Suprapubic skin (tissue), 4 donors: ENCODE measurements at places on chromosomes 5 and 9.

DNA sequence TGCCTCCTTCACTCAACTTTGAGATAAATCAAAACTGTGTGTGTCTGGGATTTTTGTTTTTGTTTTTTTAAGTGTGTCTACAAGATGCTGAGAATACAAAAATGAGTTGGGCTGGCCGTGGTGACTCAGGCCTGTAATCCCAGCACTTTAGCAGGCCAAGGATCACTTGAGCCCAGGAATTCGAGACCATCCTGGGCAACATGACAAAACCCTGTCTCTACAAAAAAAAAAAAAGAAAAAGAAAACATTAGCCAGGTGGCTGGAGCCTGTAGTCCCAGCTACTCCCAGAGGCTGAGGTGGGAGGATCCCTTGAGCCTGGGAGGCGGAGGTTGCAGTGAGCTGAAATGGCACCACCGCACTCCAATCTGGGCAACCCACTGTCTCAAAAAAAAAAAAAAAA, 21.0 kb downstream of the HNRNPK start:
- H3K4me3 ChIP-seq: no peak overlapping the region
- H3K4me1 ChIP-seq: peaks cover 8% of the 10 kb centered on the region
- no peak for DNase-seq
- no peaks in the 10 kb centered on the region for H3K27me3 ChIP-seq

GRCh38 chr9:126875756-126876510, 15.5 kb downstream of the ZBTB34 start:
- DNase-seq: no peak
- H3K27ac ChIP-seq: no peak overlapping the region
- no peaks in the 10 kb centered on the region for H3K4me1 ChIP-seq
- H3K4me3 ChIP-seq: no peak overlapping the region

DNA sequence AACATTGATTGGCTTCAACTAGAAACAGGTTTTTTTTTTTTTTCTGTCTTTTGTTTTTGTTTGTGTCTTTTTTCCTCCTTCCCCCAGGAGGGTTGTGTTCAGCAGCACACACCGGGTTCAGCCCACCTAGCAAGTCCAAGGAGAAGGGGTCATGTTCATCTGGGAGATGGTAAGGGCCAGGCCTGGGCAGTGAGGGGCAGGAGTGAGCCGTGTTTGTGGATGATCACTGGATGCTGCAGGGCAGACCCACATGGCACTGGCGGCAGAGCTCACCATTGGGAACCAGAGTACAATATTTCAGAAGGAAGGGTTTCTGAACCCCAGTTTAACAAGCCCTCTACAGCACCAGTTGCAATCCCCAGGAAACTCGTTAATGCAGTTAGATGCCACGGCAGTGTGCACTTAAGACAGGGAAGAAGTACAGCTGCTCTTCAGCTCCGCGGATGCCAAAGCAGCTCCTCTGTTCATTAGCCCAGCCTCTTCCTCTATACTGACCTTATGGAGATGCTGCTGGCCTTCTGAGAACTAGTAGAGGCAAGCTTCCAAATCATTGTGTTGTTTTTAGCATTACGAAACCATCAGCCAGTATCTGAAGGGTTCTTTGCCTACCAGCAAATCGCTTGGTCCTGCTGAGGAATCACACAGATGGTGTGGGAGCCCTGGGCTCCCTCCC, 508.2 kb upstream of the WWC1 start:
- H3K27me3 ChIP-seq: no peaks in the 10 kb centered on the region
- H3K4me3 ChIP-seq: no peak overlapping the region
- no peak for DNase-seq
- H3K27ac ChIP-seq: no peak overlapping the region
- no peaks in the 10 kb centered on the region for H3K4me1 ChIP-seq

DNA sequence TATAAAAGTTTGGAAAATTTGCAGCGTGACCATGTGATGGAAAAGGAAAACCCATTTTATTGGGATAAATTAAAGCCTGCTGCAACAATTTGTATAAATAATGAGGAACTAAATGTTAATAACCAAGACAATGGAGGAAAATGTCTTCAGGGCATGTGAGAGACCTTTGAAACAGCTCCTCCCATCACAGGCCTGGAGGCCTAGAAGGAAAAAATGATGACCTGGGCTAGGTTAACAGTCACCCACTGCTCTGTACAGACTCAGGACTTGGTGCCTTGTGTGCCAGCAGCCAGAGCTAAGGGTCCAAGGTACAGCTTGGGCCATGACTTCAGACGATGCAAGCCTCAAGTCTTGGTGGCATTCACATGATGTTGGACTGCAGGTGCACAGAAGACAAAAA, 22.0 kb upstream of the UGT3A1 start:
- H3K4me1 ChIP-seq: no peaks in the 10 kb centered on the region
- no peak overlapping the region for H3K27ac ChIP-seq
- no peaks in the 10 kb centered on the region for H3K36me3 ChIP-seq
- no peaks in the 10 kb centered on the region for H3K27me3 ChIP-seq
- no peak for DNase-seq
- no peak overlapping the region for H3K4me3 ChIP-seq

- H3K27me3 ChIP-seq: no peaks in the 10 kb centered on the region
- no peak for DNase-seq
- no peak overlapping the region for H3K27ac ChIP-seq
- H3K4me3 ChIP-seq: no peak overlapping the region
Measured at GRCh38 chr9:14660721-14661120, 32.5 kb downstream of the ZDHHC21 start.

GRCh38 chr9:3922846-3923245, 377.0 kb downstream of the GLIS3 start:
- H3K27me3 ChIP-seq: no peaks in the 10 kb centered on the region
- H3K27ac ChIP-seq: no peak overlapping the region
- H3K36me3 ChIP-seq: no peaks in the 10 kb centered on the region

DNA sequence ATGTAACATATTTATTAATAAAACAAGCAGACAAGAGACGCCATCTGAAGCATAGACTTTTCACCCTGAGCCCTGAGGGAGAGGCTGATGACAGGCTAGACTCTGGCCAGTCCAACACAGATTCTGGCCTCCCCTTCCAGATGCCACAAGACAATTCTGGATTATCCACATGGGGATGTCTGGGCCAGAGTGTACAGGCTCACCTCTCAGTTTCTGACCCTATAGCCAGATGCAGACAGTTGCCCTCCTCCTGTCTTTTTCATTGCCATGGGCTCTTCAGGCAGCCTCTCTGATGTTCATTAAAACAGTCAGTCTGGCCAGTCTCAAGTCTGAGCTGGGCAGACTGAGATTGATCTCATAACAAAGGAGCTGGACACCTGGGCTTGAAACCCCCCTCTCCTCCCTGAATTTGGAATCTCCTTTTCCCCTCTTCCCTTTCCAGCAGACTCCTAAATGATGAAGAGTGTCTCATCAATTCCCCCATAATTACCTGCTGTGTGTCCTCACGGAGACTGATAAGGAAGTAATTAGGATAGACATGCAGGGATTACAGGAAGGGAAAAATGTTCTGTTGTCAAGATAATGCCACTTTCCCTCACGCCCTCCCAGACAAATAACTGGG, 89.6 kb downstream of the ASTN2 start:
- no peaks in the 10 kb centered on the region for H3K36me3 ChIP-seq
- no peak overlapping the region for H3K4me3 ChIP-seq
- H3K4me1 ChIP-seq: no peaks in the 10 kb centered on the region
- DNase-seq: no peak
- no peaks in the 10 kb centered on the region for H3K27me3 ChIP-seq
- H3K27ac ChIP-seq: no peak overlapping the region

GRCh38 chr9:97543561-97543960, 42.1 kb downstream of the TMOD1 start:
- H3K4me3 ChIP-seq: no peak overlapping the region
- H3K36me3 ChIP-seq: no peaks in the 10 kb centered on the region
- no peak for DNase-seq
- no peak overlapping the region for H3K27ac ChIP-seq
- H3K4me1 ChIP-seq: no peaks in the 10 kb centered on the region
- H3K27me3 ChIP-seq: no peaks in the 10 kb centered on the region

DNA sequence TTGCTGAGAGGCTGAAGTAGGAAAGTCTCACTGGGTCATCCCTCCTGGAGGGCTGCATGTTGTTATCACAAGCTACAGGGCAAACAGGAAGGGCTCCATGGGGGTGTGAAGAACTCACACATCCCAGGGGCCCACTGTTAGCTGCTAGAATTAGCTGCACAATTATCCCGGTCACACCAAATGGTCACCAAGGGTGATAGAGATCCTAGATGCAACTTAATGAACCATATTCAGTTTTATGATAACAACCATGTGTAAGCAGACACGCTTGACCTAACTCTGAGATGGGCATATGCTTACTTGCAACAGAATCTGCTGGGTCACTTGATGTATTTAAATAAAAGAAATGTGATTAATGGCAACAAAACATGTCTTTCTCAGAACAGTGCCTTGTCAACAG, 143.5 kb upstream of the C6 start:
- H3K36me3 ChIP-seq: no peaks in the 10 kb centered on the region
- H3K27ac ChIP-seq: no peak overlapping the region
- H3K27me3 ChIP-seq: no peaks in the 10 kb centered on the region

DNA sequence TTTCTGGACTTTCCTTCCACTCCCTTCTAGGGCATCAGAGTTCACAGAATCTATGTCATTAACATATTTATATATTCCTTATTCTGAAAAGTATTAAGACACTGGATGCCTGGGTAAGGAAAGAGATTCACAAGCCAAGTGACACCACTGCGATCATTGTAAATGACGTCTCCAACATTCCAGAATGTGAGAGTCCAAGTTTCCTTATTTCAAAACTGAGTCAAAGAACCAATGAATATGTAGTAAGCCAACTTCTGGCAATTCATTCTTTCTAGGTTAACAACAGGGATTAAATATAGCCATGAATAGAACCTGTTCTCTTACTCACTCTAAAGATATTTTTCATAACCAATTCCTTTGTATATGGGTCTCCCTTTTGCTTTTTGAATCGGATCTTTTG, 18.1 kb downstream of the RAI14 start:
- no peak for DNase-seq
- no peaks in the 10 kb centered on the region for H3K36me3 ChIP-seq
- no peak overlapping the region for H3K4me3 ChIP-seq
- no peaks in the 10 kb centered on the region for H3K27me3 ChIP-seq
- no peak overlapping the region for H3K27ac ChIP-seq
- H3K4me1 ChIP-seq: peaks cover 8% of the 10 kb centered on the region

GRCh38 chr9:92518199-92518598, 17.6 kb downstream of the ECM2 start:
- no peak overlapping the region for H3K4me3 ChIP-seq
- DNase-seq: no peak
- no peaks in the 10 kb centered on the region for H3K27me3 ChIP-seq
- no peaks in the 10 kb centered on the region for H3K4me1 ChIP-seq

- no peaks in the 10 kb centered on the region for H3K27me3 ChIP-seq
- no peak overlapping the region for H3K27ac ChIP-seq
- H3K4me3 ChIP-seq: no peak overlapping the region
- no peak for DNase-seq
- H3K36me3 ChIP-seq: no peaks in the 10 kb centered on the region
- H3K4me1 ChIP-seq: no peaks in the 10 kb centered on the region
Measured at GRCh38 chr5:60463179-60463868, 236.6 kb downstream of the DEPDC1B start.

GRCh38 chr5:18802336-18802735, 1168.1 kb downstream of the TAF11L14 start:
- no peak overlapping the region for H3K4me3 ChIP-seq
- H3K27ac ChIP-seq: no peak overlapping the region
- H3K36me3 ChIP-seq: no peaks in the 10 kb centered on the region
- H3K27me3 ChIP-seq: no peaks in the 10 kb centered on the region
- H3K4me1 ChIP-seq: no peaks in the 10 kb centered on the region
- no peak for DNase-seq

DNA sequence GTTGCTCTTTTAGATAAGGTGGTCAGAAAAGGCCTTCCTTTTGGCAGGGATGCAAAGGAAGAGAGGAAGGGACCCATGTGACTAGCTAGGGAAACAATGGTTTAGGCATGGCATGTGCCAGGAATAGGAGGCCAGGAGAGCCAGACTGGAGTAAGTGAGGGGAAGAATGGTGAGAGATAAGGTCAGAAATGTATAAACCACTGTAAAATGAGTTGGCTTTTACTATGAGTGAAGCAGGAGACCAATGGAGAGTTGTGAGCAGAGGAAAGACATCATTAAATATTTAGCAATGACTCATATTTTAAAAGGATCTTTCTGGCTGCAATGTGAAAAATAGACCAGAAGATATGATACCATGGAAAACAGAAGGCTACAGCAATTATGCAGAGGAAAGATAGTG, 50.9 kb downstream of the AP3B1 start:
- no peak for DNase-seq
- no peak overlapping the region for H3K27ac ChIP-seq
- H3K4me1 ChIP-seq: no peaks in the 10 kb centered on the region
- no peak overlapping the region for H3K4me3 ChIP-seq
- no peaks in the 10 kb centered on the region for H3K27me3 ChIP-seq
